ENCODE measurements at places on chromosomes 1 and 21. TPM values are rescaled to one million over a fixed set of nuclear protein-coding genes. Genes with fewer than 3 reads are reported as not detected.

GRCh38 chr1:97647776-97648175, 273.1 kb downstream of the DPYD start:
- DNase-seq: peak; percentile 36

- no peak for DNase-seq
Observed at GRCh38 chr1:212964102-212964501, 13.8 kb downstream of the VASH2 start.

Gene PADI6
- not detected for total RNA-seq

Gene TNN
- not detected for total RNA-seq

Measured in bronchial epithelial cell (primary cell).